Tongue (tissue), 3 donors: ENCODE measurements at places on chromosomes 5 and 9. TPM values are rescaled to one million over a fixed set of nuclear protein-coding genes. Genes with fewer than 3 reads are reported as not detected.
A peak's percentile ranks its signal among the peaks of the same experiment; 100 is the strongest.

The C7 gene
- 2.2 TPM for total RNA-seq

The ZNF883 gene
- 3.8 TPM for total RNA-seq

The PHF2 gene
- total RNA-seq, result 36.2 TPM

The TAS2R1 gene
- total RNA-seq, result not detected

The ZFP37 gene
- total RNA-seq, result 8.9 TPM

The FABP6 gene
- total RNA-seq, result not detected

The MARVELD2 gene
- total RNA-seq, result 3.2 TPM

The DENND4C gene
- 107 TPM for total RNA-seq

GRCh38 chr5:1212271-1212670, 10.9 kb downstream of the SLC6A19 start:
- DNase-seq, result no peak

GRCh38 chr5:2124434-2125170, 241.9 kb upstream of the IRX4 start:
- no peak for DNase-seq

DNA sequence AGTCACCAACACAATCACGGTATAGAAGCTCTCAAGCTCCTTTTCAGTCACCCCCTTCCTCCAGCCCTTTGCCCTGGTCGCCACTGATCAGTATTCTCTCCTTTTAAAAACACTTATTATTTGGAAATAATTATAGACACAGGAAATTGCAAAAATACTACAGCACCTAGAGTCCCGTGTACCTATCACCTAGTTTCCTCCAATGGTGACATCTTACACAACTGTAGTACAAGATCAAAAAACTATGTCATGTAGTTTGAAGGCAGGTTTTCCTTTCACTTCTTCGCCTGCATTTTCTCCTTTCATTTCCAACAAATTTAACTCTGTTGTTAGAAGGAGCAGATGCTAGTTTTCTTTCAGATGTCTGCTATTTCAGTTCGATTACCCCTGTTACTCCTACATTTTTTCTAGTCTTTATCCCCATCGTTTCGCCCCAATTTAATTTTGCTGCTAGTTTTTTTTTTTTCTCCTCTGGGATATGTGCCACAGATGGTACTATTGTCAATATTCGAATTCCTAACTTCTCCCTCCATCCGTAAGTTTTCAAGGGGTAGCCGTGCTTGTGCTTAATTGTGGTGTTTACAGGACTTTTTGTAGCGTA, 612 bp upstream of the ATG10 start:
- peak; percentile 61 for DNase-seq

DNA sequence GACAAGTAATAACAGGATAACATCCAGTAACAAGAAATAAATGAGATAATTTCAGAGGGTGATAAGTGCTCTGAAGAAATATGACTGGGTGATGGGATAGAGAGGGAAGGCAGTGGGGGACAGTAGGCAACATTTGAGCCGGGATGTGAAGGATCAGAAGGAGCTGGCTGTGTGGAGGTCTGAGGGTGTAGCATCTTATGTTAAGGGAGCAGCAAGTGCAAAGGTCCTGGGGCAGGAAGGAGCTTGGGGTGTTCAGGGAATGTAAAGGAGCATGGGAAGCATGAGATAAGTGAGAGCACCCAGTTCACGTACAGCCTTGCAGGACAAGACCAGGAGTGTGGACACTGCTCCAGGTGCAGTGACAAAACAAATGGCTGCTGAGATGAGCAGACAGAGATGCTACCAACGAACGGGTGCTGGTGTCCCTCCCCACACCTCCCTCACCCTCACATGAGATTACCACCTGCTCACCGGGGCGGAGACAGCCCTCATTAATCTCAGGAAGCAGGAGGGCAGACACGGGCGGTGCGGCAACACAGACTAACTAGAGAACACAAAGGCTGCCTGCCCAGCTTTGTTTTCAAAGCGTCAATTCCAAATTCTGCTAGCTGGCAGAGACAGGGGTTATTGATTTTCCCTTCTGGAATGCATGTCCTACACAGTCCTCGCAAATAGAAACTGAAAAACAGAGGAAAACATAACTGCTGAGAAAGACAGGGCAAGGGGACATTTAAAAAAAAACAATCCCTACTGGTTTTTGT, 298.1 kb upstream of the PANK3 start:
- DNase-seq, result peak; percentile 22

- DNase-seq, result no peak
Measured at GRCh38 chr5:170525470-170526211, 21.8 kb downstream of the KCNIP1 start.

- no peak for DNase-seq
Measured at GRCh38 chr9:97660847-97661246, 27.2 kb downstream of the NCBP1 start.

GRCh38 chr5:168299372-168299771, 7.9 kb downstream of the WWC1 start:
- DNase-seq, result no peak

DNA sequence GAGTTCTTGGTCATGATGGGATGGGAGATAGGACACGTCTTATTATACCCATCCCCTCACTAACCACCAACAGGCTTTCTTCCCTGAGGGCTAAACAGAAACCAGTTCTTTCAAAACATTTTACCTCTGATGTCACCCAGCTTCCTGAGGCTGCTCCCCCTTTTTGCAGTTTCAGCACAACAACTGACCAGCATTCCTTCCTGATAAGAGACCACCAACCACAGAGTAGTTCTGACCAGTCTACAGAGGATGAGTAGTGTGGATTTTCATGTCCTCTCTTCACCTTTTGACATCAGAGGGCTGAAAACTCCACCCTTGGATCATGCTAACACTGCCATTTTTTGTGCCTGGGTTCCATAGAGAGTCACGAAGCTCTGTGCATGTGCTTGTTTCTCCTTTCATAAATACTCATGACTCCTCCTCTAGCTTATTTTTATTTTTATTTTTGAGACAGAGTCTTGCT, 82.6 kb downstream of the OSTF1 start:
- no peak for DNase-seq

GRCh38 chr5:7181841-7182240, 214.1 kb upstream of the ADCY2 start:
- DNase-seq, result no peak

- DNase-seq, result no peak
Measured at GRCh38 chr5:125394661-125395280, 648.3 kb upstream of the ZNF608 start.

- DNase-seq, result no peak
Measured at GRCh38 chr5:5423586-5423985, 1.1 kb downstream of the ICE1 start.

- DNase-seq, result no peak
Measured at GRCh38 chr5:9617221-9617620, 12.9 kb downstream of the TAS2R1 start.

DNA sequence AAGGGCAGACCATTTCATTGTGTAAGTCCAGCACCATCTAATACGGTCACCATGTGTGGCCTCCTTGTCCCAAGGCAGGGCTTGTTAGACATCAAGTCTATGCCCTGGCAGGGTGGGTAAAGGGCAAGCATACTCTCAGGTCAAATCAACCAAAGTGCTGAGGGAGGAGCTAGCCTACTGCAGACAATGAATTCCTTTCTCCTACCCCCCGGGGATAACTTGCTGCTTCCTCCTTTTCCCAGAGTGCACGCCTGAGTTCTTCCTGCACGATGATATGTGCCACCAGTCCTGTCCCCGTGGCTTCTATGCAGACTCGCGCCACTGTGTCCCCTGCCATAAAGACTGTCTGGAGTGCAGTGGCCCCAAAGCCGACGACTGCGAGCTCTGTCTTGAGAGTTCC, 71.4 kb downstream of the RFK start:
- DNase-seq, result no peak

DNA sequence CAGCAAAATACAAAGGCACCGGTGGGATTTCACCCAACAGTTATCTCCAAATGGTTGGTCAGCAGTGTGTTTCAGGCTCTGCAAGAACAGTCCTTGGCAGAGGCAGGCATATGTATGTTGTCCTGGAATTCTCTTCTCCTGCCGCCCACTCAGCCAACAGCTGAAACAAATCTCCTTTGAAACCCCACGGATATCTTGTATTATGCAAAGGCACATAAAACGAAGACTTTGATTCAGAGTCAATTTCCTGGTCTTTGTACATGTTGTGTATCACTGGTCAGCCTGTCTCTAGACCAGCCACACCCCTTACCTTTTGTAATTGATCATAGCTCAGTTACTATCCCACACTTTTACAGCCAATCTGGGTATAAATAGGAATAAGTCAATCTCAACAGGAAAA, 29.2 kb downstream of the FREM1 start:
- DNase-seq, result peak; percentile 73

DNA sequence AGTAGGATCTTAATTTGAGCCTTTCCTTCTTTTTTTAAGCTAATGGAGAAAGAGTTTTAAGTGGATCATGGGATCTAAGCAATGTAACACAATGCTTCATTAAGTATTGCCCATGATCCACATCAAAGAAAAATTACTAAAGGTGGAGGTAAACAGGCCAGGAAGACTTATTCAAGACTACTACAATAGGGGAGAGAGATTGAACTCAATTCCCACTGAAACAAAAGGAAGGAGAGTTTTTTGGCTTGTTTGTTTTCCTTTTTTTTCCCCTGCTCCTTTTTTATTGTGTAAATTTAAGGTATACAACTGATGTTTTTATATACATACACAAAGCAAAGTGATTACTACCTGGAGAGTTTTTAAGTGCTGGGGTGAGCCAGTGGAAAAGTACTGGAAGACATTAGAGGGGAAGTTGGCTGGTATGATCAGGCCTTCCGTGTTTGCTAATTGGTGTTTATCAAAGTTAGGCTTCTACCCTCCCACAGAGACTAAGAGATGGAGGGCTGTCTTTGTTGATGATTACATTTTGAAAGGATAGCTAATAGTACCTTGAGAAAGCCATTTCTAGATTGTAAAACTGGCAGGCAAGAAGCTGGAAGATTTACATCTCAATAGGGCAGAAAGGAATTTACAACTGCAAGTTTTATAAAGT, 262.7 kb downstream of the CHSY3 start:
- no peak for DNase-seq

DNA sequence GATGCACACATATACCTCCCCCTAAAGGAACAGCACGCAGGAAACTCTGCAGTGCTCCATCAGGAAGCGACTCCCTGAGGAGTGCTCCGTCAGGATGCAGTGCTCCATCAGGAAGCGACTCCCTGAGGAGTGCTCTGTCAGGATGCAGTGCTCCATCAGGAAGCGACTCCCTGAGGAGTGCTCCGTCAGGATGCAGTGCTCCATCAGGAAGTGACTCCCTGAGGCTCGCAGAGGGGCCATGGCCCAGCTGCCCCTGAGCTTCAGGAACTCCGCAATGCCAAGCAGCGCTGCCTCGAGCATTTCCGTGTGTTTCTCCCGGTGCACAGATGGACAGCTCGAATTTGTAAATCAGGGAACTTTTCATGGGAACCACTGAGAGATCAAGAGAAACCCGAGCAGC, 88.1 kb downstream of the PAX5 start:
- no peak for DNase-seq

DNA sequence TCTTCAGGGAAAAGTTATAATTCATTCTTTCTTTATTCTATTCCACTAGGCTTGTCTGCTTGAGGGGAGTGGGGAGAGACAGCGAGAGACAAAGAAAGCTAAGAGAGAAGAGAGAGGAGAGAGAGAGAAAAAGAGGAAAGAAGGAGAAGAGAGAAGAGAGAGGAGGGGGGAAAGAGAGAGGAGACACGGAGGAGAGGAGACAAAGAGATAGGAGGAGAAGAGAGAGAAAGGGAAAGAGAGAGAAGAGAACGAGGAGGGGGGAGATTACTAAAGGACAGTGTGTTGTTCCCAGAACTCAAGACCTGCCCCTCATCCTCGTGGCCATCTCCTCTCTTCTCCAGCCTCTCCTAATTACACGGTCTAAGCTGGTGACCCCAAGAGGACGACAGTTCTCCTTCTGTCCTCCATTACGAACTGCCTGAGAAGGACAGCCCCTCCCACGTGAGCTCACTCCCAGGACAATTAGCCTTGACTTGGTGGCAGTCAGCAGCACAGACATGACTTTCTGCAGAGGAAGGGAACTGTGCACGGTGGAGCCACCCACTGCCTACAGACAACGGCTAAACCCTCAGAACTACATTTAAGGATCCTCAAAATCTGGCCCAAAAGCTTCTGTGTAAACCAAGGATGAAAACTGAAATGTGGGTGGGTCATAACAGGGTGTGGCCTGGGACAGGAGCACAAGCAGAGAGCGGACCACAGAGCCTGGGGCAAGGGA, 99.1 kb downstream of the COL23A1 start:
- no peak for DNase-seq

GRCh38 chr5:8701251-8701650, 832.3 kb downstream of the MTRR start:
- DNase-seq, result no peak

GRCh38 chr5:112794410-112794809, 56.7 kb downstream of the APC start:
- no peak for DNase-seq

DNA sequence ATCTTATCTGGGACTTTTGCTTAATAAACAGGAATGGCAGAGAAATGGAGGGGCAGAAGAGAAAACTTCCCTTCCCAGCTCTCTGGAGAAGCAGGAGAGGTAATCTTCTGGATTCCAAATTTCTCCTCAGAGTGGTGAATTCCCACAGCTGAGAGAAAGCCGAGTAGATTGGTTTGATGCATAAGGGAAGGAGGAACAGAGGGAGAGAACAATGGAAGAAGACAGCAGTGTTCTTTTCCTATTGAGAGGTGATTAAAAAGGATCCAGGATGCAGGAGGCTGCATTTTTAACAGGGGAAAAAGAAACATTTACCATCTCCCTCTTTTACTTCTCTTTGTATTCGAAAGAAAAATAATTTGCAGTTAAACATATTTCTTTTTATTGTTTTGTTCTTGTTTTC, 13.1 kb downstream of the SH3RF2 start:
- no peak for DNase-seq

- DNase-seq, result no peak
Measured at GRCh38 chr9:91062281-91062680, 260.7 kb downstream of the SYK start.

DNA sequence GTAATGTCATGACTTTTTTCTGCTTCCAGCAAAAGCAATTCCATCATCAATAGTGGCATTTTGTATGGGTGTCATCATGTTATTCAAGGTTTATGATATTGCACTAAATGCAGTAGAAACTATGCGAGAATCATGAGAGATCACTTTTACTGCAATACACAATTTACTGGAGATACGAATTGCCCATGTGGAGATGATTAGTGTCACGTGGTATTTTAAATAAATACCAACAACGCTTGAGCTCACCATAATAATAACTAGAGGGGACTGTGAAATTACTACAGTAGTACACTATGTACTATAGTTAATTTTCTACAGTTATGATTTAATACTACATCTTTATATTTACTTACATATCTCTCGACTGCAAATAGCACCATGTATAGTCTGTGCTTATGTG, 49.7 kb downstream of the FAM174A start:
- DNase-seq, result no peak

- peak; percentile 1 for DNase-seq
Measured at GRCh38 chr5:144275329-144275728, 104.7 kb downstream of the KCTD16 start.
